Right cardiac atrium (tissue), 5 donors: ENCODE measurements at places on chromosomes 5 and 9.

- peak; percentile 78 for DNase-seq
These were observed 49.6 kb upstream of the PSD2 start for GRCh38 chr5:139745800-139746690.

DNA sequence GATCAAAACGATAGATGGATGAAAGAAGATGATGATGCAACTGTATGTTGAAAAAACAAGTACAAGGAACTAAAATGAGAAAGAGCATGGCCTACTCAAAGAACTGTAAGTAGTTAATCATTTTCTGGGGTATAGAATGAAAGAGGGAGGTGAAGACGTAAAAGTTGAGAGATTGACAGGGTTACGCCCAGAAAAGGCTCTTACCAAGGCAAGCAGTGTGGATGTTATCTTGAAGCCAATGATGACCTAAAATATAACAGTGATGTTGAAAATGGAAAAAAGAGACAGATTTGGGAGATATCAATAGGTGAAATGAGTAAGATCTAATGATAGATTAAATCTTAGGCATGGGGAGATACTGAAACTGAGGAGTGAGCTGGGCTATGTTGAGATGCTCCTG is 80.4 kb upstream of the GNAQ start:
- DNase-seq, result no peak

GRCh38 chr9:109990541-109990940 is 210.5 kb downstream of the PALM2AKAP2 start:
- DNase-seq, result no peak

DNA sequence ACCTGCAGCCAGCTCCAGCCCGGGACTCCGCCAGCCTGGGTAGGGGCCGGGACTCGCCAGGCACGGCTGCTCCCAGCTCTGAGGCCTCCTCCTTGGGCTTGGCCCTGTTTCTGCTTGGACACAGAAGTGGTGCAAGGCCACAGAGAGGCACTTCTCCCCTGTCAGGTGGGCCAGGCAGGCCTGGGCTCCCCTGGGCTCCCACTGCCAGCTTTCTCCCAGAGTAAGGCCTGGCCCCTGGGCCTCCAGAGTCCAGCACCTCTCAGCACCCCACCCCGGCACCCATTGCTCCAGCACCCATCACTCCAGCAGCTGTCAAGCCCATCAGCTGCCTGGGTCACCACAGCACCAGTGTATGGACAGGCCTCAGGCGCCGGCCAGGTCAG is 71.1 kb upstream of the LRRTM2 start:
- DNase-seq, result no peak

DNA sequence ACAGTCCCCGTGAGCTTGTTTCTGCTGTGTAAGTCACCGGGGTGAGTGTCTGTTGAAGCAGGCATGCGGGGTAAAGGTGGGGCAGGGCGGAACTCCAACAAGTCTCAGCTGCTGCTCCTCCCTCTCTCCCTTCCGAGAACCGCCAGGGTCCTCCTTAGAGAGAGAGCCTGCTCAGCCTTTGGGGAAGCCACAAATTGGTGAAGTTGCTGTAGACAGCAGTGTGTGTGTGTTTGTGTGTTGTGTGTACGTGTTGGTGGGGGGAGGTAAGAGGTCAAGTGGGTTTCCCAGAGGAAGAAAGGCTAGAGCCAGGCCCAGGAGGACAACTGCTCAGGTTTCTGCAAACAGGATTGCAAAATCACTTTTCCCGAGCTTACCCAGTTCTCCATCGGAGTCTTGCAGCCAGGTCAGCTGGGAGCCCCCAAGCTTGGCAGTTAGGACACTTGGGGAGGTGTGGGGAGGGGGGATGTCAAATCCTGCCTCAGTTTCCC is 38.9 kb upstream of the DAB2IP start:
- no peak for DNase-seq

DNA sequence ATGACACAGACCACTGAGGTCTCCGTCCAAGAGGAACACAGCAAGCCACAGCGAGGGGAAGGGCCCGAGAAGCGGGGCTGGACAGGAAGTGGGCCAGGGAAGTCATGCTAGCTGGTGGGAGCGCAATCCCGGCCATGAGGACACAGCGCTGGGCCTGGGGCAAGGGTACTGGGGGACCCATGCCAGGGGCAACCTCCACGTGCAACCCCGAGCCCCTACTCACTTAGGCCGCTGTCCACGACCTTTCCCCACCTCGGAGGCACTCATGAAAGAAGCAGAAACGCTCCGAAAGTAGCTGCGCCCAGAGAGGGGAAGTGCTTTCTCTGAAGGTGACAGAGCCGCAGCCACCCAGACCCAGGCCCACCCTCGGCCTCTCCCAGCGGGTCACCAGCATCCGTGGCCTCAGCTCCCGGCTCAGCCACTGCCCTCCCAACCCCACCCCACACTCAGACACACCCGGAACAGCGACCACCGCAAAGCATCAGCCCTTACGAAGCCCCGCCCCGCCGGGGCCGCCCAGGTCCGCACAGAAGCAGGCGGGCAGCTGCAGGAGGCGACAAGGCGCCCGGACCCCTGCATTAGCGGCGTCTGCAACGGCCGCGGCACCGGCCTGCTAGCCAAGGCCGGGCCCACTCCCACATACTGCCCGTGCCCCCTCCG is 782 bp downstream of the BICD2 start:
- peak; percentile 54 for DNase-seq

- no peak for DNase-seq
These were observed 319.1 kb upstream of the RGMB start for GRCh38 chr5:98454407-98454806.

DNA sequence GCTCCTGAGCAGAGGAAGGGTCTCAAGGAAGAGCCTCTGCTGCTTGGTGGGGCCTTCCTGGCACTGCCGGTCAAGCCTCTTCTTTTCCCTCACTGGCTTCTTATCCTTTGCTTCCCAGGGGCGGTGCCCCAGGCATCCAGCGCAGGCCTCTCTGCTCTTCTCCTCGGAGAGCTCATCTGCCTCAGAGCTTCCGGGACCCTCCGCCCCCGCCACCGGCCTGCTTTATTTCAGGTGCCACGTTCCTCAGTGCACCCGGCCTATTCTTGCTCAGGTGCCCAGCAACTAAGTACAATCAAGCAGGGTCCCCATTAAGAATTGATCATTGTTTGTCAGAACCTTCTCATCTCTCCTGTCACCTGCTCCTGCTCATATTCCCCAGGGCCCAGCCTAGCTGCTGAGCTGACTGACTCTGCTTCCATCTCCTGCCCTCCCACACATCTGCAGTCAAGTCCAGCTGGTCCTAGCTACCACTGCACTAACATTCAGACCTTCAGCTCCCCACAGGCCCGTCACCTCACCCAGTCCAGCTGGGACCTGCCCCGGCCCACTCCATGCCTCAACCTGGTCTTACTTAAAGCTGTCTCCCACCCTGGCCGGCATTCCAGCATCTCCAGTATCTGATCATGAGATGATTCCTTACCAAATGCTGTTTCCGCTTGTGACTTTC is 114.3 kb upstream of the BOD1 start:
- DNase-seq, result no peak

DNA sequence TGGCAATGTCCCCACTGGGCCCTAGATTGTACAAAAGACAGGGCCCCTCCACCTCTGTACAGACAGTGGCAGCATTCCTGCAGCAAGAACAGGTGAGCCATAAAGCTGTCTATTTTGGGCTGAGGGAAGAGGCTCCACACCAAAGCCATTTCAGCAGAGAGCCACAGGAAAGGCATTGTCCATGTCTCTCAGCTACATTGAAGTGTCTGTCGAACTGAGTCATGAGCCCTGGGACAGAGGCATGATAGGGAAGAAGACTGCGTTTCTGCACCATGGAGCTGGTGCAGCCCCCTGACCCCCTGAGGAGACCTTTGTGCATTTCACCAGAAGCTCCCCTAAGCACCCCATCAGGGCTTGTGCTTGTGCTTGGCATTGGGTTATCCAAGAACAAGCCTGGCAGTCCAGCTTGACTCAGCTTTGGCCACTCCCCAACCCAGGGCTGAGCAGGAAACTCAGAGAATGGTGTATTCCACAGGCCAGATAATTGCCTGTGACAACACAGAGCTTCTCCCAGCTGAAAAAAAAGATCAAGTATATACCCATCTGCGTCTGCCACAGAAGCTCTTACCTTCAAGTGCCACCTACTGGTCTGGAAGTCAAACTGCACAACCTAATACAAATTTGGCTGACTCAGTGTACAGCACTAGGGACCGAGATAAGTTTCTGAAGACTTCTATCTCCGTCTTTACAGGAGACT is 5.9 kb upstream of the FRMD3 start:
- no peak for DNase-seq

DNA sequence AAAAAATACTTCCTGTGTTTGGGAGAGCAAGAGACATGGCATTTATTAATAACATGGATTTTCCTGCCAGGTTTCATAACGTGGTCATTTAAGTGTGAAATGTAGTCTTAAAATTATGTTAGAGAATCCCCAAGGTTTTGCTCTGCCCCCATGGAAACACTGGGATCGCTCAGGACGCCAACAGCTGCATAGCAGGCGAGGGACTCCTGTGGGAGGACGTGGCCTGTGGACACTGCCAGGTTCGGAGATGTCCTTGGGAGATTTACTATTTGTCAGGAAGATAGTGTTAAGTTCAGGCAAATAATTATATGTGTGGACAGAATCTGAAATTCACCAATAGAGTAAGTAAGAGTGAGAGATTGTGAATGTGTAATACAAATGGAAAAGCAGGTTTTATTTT is 977 bp downstream of the BTNL9 start:
- DNase-seq, result no peak

- no peak for DNase-seq
These were observed 24.0 kb downstream of the CHD1 start for GRCh38 chr5:98904780-98905179.

GRCh38 chr9:22159586-22159985 is 150.5 kb upstream of the CDKN2B start:
- DNase-seq, result no peak

DNA sequence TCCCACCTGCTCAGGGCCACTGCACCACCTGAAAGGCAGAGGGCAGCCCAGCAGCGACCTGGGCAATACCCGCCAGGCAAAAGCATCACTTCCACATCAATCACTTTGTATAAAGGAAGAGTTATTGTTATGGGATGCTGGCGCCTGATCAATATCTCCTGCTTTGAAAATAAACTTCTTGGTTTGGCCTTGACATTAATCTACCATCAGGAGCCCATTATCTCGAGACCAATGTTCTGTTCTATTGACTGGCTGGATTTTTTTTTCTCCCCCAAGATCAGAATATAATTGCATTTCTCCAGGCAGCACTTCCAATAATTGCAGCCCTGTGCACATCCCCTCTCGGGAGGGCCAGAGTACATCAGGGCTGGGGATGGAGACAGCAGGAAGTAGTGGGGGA is 44.4 kb upstream of the SAP30L start:
- DNase-seq, result no peak

DNA sequence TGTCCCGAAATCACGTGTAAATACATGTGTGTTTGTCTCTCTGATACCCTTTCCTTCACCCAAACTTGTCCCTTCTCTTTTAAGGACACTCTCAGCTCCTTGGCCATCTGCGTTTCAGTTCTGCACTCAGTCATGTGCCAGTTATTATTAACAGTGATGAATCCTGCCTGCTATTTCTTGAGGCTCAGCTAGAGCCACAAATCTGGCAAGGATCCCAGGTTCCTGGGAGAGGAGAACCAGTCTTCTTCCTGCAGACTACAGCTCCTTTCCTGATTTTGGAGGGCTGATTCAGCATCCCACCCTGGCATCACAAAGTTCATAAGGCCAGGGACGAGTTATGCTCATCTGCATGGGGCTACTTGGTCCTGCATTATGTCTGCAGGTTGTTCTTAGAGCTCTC is 5.6 kb downstream of the MAMDC2 start:
- DNase-seq, result peak; percentile 81
